ENCODE measurements at places on chromosomes 5 and 9. TPM values are rescaled to one million over a fixed set of nuclear protein-coding genes. Genes with fewer than 3 reads are reported as not detected.

The TAS2R1 gene
- total RNA-seq = not detected

DNA sequence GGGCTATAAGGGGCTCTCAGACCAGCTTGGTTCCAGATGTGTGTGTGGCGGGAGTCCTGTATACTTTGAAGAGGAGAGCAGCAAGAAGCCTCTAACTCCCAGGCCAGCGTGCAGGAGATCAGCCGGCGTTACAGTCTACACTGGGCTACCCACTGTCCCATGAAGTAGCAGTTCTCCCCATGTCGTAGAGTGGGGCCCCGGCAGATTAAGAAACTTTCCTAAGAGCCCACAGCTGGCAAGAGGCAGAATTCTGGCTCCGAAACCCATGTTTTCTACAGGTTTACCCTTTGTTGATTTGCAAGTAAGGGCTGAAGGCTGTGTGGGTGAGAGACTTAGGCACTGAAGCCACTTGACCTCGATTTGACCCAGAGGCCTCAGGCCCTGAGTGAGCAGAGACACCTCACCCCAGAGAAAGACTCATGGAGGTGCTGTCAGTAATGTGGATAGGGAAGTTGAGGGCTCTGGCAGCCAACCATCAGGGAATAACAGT, 881 bp upstream of the B4GALT1 start:
- no peak overlapping the region for H3K4me3 ChIP-seq
- H3K27me3 ChIP-seq = no peaks in the 10 kb centered on the region
- no peak for DNase-seq
- no peaks in the 10 kb centered on the region for H3K36me3 ChIP-seq

DNA sequence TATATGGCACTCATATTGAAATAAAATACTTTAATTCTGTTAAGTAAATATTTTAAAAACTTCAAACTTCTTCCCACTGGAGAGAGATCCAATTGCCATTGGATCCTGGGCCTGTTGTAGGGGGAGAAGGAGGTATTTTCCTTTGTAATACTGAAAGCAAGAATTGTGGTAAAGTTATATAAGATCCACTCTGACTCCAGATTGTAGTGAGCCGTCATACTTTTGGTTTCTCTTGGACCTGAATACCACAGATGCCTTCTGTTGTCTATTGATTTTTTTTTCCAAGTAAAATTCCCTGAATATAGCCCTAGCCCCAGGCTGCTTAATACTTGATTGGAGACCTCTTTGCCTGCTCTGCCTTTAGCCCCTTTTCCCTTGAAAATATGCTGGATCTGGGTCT, 86.9 kb downstream of the ATG10 start:
- H3K27me3 ChIP-seq = no peaks in the 10 kb centered on the region
- H3K4me1 ChIP-seq = no peaks in the 10 kb centered on the region
- DNase-seq = no peak
- no peaks in the 10 kb centered on the region for H3K36me3 ChIP-seq
- no peak overlapping the region for H3K27ac ChIP-seq

DNA sequence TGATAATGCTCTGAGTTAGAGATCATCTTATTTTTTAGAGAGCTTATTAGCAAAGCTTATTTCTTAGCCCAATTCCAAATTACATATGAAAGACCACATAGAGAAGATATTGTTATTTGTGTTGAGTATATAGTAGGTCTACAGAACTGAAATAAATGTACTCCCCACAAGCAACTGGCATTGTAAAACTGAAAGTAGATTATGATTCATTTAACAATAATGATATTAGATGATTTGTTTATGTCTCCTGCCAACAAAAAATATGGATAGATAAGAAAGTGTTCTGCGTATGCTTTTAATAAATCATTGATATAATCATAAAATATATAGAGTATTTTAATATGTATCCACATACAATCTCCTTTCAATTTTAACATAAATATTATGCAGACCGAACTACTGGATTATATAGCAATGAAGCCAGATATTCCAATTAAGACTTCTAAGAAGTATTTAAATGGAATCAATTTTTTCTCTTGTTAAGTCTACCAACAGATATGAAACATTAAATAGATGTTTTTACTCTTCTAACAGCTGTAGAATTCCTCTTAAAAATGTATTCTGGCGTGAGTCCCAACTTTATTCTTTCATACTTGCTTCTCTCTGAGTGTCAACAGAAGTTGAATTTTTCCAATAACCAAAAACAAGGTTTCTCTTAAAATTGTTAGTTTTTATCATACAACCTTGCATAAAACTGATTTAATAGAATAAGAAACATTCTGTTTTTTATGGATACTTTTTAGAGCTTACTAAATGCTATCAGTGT, 15.6 kb upstream of the DAB2 start:
- no peaks in the 10 kb centered on the region for H3K27me3 ChIP-seq
- no peak for DNase-seq
- peaks cover 30% of the 10 kb centered on the region for H3K4me1 ChIP-seq
- no peak overlapping the region for H3K4me3 ChIP-seq

DNA sequence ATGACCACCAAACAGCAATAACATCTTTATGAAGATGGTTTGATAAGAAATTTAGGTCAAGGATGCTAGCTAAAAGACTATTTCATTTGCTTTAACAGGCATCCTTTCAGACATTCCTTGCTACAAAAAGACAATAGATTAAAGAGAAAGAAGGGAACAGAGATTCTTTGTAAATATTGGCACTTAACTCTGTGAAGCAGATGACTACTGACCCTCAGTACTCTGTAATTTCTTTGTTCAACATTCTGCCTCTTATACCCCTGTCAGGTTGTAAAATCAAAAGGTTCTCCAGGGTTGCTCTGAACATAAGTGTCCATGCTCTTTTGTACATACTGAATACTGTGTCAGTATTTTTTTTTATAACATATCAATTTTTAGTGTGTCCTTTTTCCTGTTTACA, 610.6 kb upstream of the GRAMD2B start:
- no peaks in the 10 kb centered on the region for H3K36me3 ChIP-seq
- H3K27me3 ChIP-seq = no peaks in the 10 kb centered on the region
- no peaks in the 10 kb centered on the region for H3K4me1 ChIP-seq
- H3K27ac ChIP-seq = no peak overlapping the region
- no peak for DNase-seq
- no peak overlapping the region for H3K4me3 ChIP-seq

GRCh38 chr9:132461971-132462370, 52.0 kb downstream of the CFAP77 start:
- no peak for DNase-seq
- no peaks in the 10 kb centered on the region for H3K4me1 ChIP-seq
- H3K27me3 ChIP-seq = no peaks in the 10 kb centered on the region
- no peak overlapping the region for H3K4me3 ChIP-seq
- H3K36me3 ChIP-seq = no peaks in the 10 kb centered on the region

GRCh38 chr5:88269222-88269771, 652 bp upstream of the TMEM161B start:
- H3K4me3 ChIP-seq = peak overlapping the region; percentile 59
- DNase-seq = peak; percentile 28
- H3K4me1 ChIP-seq = peaks cover 11% of the 10 kb centered on the region
- no peaks in the 10 kb centered on the region for H3K27me3 ChIP-seq

The PCDHGA11 gene
- total RNA-seq = 10.3 TPM

- no peaks in the 10 kb centered on the region for H3K36me3 ChIP-seq
- no peak for DNase-seq
- H3K4me1 ChIP-seq = no peaks in the 10 kb centered on the region
Observed at GRCh38 chr5:94113-94892, 2.3 kb downstream of the PLEKHG4B start.

DNA sequence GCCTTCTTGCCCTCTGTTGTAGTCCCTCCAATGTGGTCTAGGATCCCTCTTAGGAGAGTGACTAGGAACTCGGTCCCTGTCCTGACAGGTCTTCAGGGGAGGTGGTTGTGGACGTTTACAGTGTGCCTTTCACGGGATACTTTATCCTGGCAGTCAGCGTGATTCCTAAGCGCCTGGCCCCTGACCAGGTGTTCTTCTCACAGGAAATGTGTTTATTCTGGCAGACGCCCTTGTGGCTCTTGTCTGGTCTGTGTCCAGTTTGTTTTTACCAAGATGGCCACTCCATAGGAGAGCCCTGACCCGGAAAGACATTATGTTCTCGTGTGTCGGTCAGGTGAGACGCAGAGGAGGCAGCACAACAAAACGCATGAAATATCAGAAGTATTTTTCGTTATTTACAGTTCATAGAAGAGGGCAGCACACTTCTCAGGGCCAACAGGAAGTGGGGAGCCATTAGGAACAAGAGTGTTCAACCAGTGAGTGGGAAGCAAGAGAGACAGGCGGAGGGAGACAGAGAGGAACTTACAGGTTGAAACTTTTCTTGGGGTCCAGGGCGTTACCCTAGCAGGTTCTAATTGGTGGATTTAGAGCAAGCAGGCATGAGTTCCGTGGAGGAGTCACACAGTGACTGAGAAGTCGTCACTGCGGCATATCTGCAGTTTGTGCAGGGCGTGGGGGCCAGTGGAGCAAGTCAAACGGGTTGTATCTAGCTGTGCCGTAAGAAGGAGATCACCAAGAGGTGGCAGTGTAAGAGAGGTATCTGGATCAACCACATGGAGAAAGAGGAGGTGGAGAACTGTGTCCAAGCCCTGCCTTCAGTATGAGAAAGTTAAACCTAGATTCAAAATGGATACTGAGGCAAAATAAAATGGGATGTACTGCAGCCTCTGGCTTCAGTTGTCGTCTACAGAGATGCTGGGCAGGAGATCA, 412.9 kb downstream of the ZSWIM6 start:
- H3K27ac ChIP-seq = no peak overlapping the region
- no peak for DNase-seq
- H3K4me1 ChIP-seq = no peaks in the 10 kb centered on the region
- no peaks in the 10 kb centered on the region for H3K36me3 ChIP-seq
- H3K4me3 ChIP-seq = no peak overlapping the region
- H3K27me3 ChIP-seq = no peaks in the 10 kb centered on the region

- H3K4me1 ChIP-seq = peaks cover 10% of the 10 kb centered on the region
- peak; percentile 92 for DNase-seq
- no peaks in the 10 kb centered on the region for H3K27me3 ChIP-seq
- no peak overlapping the region for H3K27ac ChIP-seq
Observed at GRCh38 chr5:77133061-77133758, 46.1 kb upstream of the ZBED3 start.

GRCh38 chr9:95770653-95771131, 104.8 kb upstream of the ERCC6L2 start:
- H3K27ac ChIP-seq = no peak overlapping the region
- no peak overlapping the region for H3K4me3 ChIP-seq
- H3K36me3 ChIP-seq = no peaks in the 10 kb centered on the region
- no peaks in the 10 kb centered on the region for H3K4me1 ChIP-seq
- DNase-seq = no peak

DNA sequence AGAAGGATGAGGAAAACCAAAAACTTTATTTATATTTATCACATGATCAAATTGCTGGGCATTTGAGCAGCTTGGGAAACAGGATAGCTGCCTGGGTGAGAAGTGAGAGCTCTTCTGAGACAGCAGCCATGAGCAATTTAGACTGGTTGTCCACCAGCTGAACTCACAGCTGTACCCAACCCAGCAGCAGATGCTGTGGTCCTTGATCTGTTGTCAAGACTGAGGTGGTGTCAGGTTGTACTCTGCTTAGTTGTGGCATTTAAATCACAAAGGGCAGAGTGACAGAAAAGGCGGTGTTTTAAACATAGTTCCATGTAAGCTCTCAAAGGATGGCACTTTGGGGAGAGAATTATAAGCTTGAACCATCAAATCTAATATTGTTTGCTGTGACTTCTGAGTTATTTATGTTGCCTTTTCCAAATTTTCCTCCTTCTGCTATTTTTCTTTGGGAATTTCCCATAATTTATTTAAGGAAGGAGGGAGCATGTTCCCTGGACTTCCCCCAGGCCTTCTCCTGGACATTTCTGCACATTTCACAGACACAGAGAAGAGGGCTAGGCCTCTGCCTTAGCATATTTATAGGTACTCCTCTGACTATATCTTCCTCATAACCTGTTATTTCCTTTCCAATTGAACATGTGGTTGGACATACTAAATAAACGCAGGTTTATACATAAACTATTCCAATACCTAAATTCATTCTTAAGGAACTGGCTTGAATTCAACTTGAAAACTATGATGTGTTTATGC, 117.7 kb upstream of the FER start:
- peaks cover 5% of the 10 kb centered on the region for H3K27me3 ChIP-seq
- no peaks in the 10 kb centered on the region for H3K36me3 ChIP-seq
- H3K4me1 ChIP-seq = no peaks in the 10 kb centered on the region
- no peak overlapping the region for H3K27ac ChIP-seq

The ASPN gene
- not detected for total RNA-seq

- H3K4me3 ChIP-seq = no peak overlapping the region
- no peak overlapping the region for H3K27ac ChIP-seq
- H3K36me3 ChIP-seq = no peaks in the 10 kb centered on the region
- no peaks in the 10 kb centered on the region for H3K4me1 ChIP-seq
- no peak for DNase-seq
Observed at GRCh38 chr5:13580058-13580457, 364.4 kb downstream of the DNAH5 start.

The ZNF462 gene
- total RNA-seq = 27.0 TPM

DNA sequence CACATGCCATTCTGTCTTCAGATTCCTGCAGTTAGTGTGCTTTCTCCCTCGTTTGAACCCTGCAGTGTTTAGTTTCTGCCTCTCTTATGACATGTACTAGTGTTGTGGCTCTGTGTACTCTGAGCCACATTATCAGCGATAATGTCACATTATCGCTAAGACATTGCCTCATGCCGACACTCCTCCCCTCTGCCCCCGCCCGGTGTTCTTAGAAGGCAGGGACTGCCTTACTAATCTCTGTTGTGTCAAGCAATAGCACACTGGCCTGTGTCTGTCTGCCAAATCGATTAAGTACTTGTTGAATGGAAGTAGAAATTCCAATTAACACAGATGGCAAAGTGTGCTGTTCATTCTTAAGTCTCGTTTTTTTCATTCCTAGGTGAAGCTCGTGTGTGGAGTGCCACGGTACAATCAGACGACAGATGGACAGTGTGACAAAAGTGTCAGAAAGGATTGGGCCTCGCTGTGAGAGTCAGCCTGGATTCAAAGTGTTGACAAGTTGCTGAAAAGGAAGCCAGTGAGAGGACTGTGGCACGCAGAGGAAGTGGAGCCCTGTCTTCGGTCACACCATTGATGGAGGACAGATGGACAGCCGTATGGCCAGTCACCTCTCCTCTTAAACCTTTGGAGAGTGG, 10.5 kb downstream of the PIK3R1 start:
- H3K27me3 ChIP-seq = no peaks in the 10 kb centered on the region
- no peak for DNase-seq
- H3K27ac ChIP-seq = no peak overlapping the region
- no peaks in the 10 kb centered on the region for H3K36me3 ChIP-seq

DNA sequence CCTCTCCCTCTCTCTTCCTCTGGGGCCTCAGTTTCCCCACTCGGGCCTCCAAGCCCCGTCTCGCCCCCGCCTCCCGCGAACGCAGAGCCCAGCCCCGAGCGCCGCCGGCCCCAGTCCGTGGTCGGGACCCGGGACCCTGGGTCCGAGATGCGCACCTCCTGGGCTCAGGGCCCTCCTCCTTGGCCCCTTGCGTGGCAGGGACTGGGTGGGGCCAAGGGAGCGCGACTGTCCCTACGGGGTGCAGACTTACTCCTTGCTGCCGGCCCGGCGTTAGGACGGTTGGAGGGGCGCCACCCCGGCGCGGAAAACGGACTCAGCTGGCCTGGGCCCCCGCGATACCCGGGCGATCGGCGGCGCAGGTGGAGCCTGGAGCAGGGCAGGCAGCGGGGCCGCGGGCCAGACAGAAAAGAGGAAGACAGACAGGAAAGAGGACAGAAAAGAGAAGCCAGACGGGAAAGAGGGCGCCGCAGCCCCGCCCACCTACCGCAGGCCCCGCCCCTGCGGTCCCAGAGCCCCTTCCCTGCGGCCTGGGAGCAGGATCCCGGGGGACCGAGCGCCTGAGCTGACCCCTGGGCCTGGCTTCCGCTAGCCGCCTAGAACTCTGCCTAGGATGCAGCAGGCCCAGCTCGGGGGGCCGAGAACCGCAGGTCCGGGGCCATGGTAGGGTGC, at the start of gene GBGT1:
TSS of gene GBGT1 (minus strand) at position 411 of the 669 bp plus-strand sequence. CDS start 1,502 bp downstream, outside the sequence.
- no peak within 1 kb of the TSS for H3K27ac ChIP-seq
- H3K4me3 ChIP-seq = peak within 1 kb of the TSS; percentile 80
- peaks cover 4% of the 10 kb centered on the region for H3K36me3 ChIP-seq
- no peaks in the 10 kb centered on the region for H3K27me3 ChIP-seq
- H3K4me1 ChIP-seq = peaks cover 3% of the 10 kb centered on the region
- peak; percentile 55 for DNase-seq

Data from endothelial cell of umbilical vein (primary cell).